Stimulated activated naive CD8-positive, alpha-beta T cell treated with anti-CD3 and anti-CD28 coated beads, Interleukin-15, Interleukin-2, amounts not matched to agents 100 U/mL and 50 U/mL, for 24 hours (primary cell): ENCODE measurements at places on chromosomes 12 and 14.

DNA sequence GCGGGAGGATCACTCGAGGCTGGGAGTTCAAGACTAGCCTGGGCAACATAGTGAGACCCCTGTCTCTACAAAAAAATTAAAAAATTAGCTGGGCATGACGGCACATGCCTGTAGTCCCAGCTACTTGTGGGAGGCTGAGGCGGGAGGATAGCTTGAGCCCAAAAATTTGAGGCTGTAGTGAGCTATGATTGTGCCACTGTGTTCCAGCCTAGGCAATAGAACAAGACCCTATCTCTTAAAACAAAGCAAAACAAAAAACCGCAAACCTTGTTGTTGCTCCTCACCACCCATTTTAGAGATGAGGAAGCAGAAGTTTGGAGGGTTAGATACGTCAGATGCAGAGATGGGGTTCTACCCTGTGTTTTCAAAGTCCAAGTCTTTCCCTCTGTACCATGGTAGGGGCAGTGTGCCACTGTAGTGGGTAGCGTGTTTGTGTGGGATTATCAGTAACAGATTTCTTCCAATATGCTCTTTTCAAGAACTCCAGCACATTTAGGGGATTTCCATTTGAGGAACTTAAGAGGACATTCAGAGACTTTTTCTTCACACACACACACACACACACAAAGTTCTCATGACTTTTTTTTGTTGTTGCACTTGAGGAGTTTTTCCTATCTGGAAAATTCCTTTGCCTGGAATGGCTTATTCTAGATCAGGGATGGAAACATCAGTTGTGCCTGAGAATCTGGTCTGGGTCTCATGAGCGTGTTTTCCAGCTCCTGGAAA lies 186.5 kb downstream of the CHST11 start:
- no peak for DNase-seq

DNA sequence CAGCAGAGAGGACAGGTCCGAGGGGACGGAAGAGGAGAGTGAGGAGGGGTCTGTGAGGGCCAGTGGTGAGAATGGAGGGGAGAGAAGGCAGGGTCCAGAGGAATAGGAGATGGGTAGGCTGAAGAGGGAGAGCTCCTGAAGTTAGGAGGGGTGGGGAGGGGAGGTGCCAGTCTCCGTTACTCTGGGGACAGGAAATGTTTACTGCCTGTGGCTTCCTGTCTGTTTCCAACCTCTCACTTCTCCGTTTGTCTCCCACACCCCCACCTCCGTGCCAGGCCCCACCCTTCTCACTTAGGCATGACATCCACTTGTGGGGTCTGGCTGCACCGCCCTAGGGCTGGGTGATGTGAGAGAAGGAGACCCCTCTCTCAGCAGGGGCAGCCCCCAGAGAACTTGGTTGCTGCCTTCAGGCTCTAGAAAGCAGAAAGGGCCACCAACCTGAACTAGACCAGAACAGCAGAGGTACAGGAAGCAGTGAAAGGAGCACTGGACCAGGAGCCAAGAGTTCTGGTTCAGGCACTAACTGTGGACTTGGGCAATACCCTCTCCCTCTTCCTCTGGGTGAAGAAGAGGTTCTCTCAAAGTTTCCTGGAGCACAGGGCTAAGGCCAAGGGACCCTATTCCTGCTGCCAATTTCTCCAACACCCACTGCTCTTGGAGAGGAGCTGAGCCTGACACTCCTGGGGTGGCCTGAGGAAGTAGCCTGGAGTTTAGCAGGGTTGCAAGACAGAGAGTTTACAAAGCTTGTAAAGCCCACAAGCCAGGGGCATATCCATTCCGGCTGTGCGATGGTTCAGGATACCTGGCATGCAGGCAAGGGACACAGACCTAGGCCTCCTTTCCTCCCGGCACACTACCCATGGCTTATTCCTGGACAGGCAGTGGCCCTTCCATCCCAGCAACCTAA lies 5.5 kb downstream of the ITGA5 start:
- DNase-seq = peak; percentile 76

DNA sequence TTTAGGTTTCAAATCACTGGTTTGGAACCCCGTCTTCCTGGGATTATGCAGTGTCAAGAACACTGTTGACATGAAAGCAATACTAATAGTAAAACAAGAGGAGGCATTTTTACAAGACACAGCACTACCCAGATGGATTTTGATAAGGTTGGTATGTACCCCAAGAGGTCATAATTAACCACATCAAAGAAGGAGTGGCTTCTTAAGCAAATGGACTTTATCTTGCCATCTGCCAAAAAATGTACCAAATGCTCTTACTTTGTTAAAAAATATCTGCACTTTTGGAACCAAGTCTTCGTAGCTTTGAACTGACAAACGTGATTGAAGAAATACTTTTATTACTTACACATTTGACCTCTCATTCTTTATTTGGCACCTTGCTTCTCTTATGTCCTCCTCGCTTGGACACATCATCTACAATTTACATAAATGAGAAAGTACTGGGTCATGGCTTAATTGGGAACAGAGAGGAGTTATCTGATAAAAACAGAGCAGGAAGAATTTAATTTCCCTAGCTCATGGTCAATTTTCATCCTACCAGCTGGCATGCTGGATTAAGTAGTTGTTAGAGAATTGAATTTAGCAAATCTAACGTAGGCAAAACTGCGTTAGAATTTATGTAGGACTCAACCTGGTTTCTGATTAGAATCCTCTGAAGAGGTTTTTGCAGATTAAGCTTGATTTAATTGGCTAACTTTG lies 54.5 kb upstream of the PRICKLE1 start:
- DNase-seq = no peak

GRCh38 chr12:93380480-93381121 lies 2.9 kb downstream of the NUDT4 start:
- DNase-seq = no peak

DNA sequence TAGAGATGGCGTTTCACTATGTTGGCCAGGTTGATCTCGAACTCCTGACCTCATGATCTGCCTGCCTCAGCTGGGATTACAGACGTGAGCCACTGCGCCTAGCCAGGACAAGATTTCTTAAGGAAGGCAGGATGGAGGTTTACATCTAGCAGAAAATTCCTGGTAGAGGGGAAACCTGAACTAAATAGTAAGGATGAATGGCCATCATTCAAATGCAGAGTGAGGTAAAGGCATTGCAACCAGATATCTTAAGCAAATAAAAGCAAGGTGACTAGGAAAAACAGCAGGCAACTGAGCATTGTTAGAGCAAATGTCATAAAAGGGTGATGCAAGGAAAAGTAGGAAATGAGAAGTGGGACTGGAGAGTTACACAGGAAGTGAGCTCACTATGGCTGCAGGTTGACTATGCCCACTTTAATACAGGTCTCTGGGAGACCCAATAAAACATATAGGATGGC lies 133.0 kb downstream of the SOX5 start:
- no peak for DNase-seq

GRCh38 chr12:111221062-111222026 lies 147.6 kb downstream of the PHETA1 start:
- DNase-seq = no peak

DNA sequence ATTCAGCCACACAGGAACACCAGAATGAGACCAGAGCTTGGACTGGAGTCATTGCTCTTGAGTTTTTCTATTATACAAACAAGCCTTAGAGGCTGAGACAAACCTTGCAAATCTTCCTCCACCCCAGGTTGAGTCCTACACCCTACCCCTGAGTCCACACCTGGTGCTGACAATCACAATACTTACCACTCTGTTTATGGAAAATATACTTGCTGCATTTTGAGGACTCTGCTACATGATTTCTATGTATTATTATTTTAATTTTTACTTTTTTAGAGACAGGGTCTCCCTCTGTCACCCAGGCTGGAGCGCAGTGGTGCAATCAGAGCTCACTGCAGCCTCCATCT lies 101.4 kb downstream of the EGLN3 start:
- DNase-seq = no peak

GRCh38 chr12:6443361-6443983 lies 1.3 kb upstream of the CD27 start:
- DNase-seq = peak; percentile 72

- DNase-seq = no peak
These were observed 234.8 kb downstream of the DUSP6 start for GRCh38 chr12:89117448-89118034.

DNA sequence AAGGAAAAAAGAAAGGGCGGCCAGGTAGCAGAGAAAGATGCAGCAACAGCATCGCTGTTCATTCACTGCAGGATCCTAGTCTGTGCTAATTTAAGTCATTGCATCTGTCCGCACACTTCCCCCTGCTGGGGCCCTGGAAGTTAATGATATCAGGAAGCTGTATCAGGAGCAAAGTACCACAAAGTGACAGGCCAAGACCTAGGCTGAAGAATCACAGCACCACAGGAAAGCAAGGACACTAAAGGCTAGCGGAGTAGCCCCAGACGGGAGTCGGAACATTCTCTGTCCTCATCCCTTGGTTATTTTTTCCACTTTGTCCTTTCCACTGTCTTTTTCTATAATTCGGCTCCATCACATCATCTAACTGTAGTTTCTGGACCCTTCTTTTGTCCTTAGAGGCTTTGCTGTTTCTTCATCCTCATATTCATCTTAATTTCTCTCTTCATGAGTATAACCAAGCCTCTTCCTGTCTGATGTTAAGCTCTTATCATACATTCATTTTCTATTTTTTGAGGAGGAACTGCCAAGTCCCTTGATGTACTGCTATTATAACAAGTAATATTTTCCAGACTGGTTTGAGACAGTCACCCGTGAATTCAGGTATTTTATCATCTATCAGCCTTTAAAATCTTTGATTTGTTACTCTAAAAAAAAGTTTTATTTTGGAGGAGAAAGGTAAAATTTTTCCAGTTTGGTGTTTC lies 28.3 kb downstream of the DUSP16 start:
- no peak for DNase-seq

DNA sequence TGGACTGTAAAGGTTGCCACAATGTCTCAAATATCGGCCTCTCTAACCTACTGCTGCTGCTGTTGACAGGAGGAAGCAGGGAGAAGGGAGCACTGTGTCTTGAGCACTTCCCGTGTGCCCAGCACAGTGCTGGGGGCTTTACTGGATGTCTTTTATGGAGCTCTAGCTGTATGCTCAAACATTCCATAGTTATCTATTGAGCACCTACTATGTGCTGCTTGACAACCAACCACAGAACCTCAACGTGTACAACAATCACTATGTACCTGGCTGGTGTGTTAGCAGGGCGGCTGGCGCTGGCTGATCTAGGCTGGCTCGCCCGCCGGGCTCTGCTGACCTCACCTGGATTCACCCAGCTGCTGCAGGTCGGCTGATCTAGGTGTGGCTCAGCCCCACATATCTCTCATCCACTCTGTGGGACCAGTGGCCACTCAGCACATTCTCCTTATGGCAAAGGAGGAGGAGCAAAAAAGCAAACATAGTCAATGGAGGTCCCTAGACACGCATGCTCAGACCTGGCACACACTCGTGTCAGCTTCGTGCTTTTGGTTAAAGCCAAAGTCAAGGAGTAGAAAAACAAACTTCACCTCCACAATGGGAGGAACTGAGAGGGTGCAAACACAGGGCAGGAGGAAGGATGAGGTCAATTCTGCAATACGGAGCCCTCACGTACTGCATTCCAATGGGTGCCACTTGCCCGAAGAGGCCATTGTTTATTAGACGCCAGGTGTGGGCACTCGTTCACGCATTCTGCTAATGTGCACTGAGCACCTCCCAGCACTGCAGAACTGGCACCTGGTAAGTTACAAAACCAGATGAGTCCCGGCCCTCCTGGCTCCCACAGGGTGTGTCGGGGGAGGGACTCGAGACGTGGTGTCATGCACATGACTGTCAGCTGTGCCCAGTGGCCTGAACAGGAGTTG lies 147.2 kb downstream of the SCARB1 start:
- DNase-seq = no peak

DNA sequence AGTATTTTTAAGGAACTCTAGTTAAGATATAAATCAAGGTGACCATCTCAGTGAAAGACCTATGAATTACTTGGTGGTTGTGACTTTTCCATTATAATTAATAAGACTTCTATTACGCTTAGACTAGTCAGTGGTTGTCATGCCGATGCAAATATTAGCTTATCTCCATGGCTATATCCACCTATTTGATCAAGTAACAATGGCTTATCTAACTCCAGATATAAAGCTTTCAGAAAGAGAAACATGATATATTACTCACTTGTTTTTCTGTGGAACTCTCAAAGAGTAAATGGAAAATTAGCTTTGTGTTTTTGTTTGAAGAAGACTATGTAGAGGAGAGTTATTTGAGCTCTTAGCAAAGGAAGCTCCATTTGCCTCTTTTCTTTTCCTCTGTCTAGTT lies 323.8 kb upstream of the DCN start:
- no peak for DNase-seq

GRCh38 chr12:64890873-64891468 lies 66.5 kb downstream of the TBC1D30 start:
- no peak for DNase-seq

GRCh38 chr12:25801734-25802133 lies 156.7 kb upstream of the RASSF8 start:
- DNase-seq = no peak

GRCh38 chr12:11836282-11837151 lies 187.0 kb downstream of the ETV6 start:
- peak; percentile 74 for DNase-seq

DNA sequence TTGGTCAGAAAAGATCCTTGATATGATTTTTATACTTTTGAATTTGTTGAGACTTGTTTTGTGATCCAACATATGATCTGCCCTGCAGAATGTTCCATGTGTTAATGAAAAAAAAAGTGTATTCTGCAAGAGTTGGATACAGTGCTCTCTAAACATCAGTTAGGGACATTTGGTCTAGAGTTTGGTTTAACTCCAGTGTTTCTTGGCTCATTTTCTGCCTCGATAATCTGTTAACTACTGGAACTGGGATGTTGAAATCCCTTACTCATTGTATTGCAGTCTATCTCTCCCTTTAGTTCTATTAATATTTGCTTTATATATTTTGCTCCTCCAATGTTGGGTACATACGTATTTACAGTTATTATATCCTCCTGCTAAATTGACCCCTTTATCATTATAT lies 18.3 kb upstream of the TXNRD1 start:
- DNase-seq = no peak

GRCh38 chr12:45184147-45184963 lies 31.5 kb upstream of the ANO6 start:
- no peak for DNase-seq

- no peak for DNase-seq
These were observed 22.4 kb upstream of the MARK3 start for GRCh38 chr14:103362780-103363179.

DNA sequence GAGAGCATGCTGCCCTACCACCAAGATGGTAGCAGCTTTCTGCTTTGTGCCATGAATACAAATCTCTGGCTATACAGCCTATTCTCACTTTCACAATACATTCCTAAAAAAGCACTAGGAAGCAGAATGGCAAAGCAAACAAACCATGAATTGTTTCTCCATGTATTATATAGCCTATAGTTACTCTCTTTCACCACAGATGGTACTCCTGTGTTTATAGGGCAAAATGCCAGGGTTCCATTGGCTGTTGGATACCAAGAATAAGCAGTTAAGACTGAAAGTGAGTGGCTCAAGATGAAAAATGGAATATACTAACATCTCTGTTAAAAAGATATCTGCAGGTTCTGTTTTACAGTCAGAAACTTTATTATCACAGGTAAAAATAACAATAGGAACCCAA lies 11.1 kb downstream of the ARF3 start:
- DNase-seq = no peak

- DNase-seq = no peak
These were observed 11.7 kb upstream of the CACNA2D4 start for GRCh38 chr12:1929985-1930802.

GRCh38 chr12:68803948-68804656 lies 3.9 kb upstream of the MDM2 start:
- no peak for DNase-seq

- DNase-seq = no peak
These were observed 46.6 kb downstream of the AKAP6 start for GRCh38 chr14:32375663-32376062.
